WERI-Rb-1 (cell line): ENCODE measurements at places on chromosomes 7 and 10.

GRCh38 chr7:114653364-114654088 lies 238.9 kb downstream of the FOXP2 start:
- DNase-seq, result no peak

- DNase-seq, result no peak
These were observed 87.1 kb downstream of the ITIH5 start for GRCh38 chr10:7579681-7580080.

GRCh38 chr10:76141376-76141775 lies 710.0 kb downstream of the LRMDA start:
- DNase-seq, result no peak

GRCh38 chr7:27745064-27745583 lies 5.2 kb downstream of the TAX1BP1 start:
- DNase-seq, result no peak

DNA sequence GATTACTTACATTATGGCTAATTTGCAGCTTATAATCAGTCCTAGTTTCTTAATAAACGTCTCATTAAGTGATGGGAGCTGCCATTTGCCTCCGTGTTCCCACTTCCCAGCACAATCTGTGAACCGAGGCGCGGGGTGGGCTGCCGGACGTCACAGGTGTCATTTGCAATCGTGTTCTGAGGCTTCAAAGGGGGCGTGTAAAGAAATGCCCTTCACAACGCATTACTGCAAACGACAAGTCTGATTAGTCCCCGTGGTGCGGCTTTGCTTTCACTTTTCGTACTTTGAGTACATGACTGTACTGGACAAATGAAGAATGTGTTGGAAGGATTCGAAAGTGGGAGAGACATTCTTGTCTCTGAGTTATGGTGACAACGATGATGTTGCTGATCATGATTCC lies 614.2 kb upstream of the ADARB2 start:
- no peak for DNase-seq
